ENCODE measurements at places on chromosomes 7 and 10. TPM values are rescaled to one million over a fixed set of nuclear protein-coding genes. Genes with fewer than 3 reads are reported as not detected.

Gene FGL2
- total RNA-seq: 3.8 TPM

- no peak overlapping the region for H3K4me3 ChIP-seq
- no peaks in the 10 kb centered on the region for H3K4me1 ChIP-seq
- no peaks in the 10 kb centered on the region for H3K36me3 ChIP-seq
- peak; percentile 5 for DNase-seq
- no peak overlapping the region for H3K27ac ChIP-seq
Observed at GRCh38 chr10:34163075-34163905, 651.8 kb downstream of the PARD3 start.

DNA sequence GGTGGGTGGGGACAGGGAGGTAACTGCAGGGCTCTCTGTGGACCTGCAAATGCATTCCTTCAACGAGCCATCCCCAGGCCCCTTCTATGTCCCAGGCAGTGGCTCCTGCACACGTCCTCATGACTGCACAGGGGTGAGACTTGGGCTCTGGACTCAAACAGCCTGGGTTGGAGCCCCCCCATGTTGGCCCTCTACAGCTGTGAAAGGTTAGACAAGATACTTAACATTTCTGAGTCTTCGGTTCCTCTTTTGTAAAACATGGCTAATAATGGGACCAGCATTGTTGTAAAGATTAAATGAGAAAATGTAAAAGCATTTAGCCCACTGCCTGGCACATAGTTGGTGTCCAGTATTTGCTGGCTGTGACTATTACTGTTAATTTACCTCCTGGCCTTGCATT, 41.8 kb downstream of the CHST3 start:
- H3K4me3 ChIP-seq: no peak overlapping the region
- DNase-seq: no peak
- no peaks in the 10 kb centered on the region for H3K27me3 ChIP-seq

GRCh38 chr10:49844775-49845595, 82.9 kb upstream of the OGDHL start:
- peaks cover 9% of the 10 kb centered on the region for H3K4me1 ChIP-seq
- H3K27ac ChIP-seq: no peak overlapping the region
- DNase-seq: peak; percentile 55
- H3K36me3 ChIP-seq: peaks cover 18% of the 10 kb centered on the region
- H3K4me3 ChIP-seq: no peak overlapping the region

- no peaks in the 10 kb centered on the region for H3K27me3 ChIP-seq
- peaks cover 6% of the 10 kb centered on the region for H3K4me1 ChIP-seq
- no peak overlapping the region for H3K4me3 ChIP-seq
- no peak overlapping the region for H3K27ac ChIP-seq
- DNase-seq: peak; percentile 82
- no peaks in the 10 kb centered on the region for H3K36me3 ChIP-seq
Observed at GRCh38 chr7:7719236-7719635, 829 bp upstream of the RPA3 start.

DNA sequence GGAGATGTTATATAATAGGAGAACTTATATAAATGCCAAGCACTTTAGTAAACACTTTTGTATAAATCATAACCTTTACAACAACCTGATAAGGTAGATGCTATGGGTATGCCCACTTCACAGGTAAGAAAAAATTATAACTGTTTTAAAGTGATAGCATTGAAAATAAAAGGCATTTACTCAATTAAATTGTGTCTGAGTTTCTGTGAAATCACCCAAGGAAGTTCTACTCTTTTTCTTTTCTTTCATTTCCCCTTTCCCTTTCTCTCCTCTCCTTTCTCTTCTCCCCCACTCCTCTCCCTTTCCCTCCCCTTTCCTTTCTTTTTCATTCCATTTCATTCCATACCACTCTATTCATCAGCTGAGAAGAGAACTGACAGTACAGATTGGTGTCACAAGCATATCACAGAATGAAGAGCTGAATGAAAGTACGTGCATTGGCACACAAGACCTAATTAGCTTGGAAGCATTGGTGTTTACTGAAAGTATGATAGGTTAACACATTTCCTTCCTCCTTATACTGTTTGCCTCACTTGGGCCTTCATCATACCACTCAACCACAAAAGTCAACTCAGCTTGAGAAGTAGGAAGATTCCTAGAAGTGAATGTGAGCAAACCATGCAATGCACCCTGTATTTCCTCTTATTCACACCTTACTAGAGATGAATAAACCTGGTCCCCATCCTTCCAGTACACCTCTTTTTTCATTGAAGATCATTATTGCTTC, 117.9 kb upstream of the AGR3 start:
- H3K27ac ChIP-seq: no peak overlapping the region
- DNase-seq: no peak
- H3K4me3 ChIP-seq: no peak overlapping the region
- H3K4me1 ChIP-seq: no peaks in the 10 kb centered on the region
- H3K27me3 ChIP-seq: no peaks in the 10 kb centered on the region

Measured in GM23248 (cell line).